ENCODE measurements at places on chromosomes 7 and 10. TPM values are rescaled to one million over a fixed set of nuclear protein-coding genes. Genes with fewer than 3 reads are reported as not detected.
A peak's percentile ranks its signal among the peaks of the same experiment; 100 is the strongest.

PNLIPRP3 gene
- 0.20 TPM for total RNA-seq

CTAGE8 gene
- total RNA-seq: 4.9 TPM

GRCh38 chr7:128879461-128879938 lies 16.8 kb downstream of the ATP6V1F start:
- DNase-seq: peak; percentile 59

DNA sequence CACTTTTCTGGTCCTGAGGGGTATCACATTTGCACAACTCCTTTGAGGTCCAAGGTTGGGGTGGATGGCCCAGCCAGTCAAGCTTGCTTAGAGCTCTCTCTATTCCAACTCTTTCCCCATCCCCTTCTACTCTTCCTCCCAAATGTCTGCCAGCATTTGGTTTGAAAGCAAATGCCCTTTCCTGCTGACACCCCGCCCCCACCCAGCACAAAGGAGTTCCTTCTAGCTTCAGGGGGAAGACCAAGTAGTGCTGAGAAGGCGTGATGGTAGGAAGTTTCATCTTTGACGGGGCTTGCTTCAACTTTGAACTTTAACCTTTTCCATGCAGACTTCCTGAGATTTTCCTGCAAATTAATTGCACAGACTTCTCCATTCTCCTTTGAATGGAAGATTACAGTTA lies 137.5 kb upstream of the TCF7L2 start:
- DNase-seq: no peak

DNA sequence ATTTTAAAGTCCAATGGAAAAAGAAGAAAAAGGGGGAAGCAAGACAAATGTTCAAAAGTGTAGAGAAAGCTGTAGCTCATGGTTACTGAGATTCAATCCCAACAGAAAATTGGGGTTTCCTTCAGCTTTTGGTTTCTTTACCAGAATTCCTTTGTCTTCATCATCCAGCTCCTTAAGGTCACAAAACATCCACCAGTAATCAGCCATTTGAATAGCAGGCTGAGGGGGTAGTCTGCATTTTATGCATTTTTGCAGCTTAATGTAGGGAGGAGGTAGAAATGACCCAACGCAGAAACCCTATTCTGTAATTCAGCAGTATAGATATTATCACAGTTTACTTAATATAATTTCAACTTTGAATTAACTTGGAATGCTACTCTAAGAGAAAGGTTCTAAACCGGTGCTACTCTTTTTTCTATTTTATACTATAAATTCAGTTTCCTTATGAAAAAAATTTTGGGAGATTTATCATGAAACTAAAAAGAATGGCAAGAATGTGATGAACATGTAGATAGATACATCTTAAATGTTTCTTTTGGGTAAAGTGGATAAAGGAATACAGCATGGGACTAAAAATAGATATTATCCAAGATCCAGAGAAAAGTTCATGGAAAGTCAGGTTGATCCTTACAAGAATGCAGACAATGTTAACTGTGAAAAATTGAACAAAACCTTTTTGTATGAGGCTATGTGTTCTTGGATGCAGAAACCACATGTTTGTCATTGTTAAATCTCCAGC lies 596.9 kb downstream of the PHTF2 start:
- DNase-seq: no peak

AOAH gene
- 20.8 TPM for total RNA-seq

DNA sequence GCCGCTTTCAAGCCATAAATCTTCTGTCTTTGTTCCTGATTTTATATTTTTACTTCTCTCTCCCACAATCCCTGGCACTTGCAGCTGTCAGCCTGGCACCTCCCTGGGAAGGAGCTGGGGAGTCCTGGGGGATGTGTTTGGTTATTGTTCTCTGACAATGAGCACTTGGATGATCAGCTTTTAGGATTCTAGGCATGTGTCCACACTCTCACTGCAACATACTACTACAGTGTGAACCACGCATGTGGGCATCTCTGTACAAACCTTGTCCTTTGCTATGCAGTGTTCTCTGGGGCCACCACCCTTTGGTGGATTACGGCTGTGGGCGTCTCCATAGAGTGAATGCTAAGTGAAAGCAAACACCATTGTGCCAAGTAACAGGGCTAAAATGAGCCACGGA lies 168.4 kb upstream of the KMT2E start:
- no peak for DNase-seq

- no peak for DNase-seq
These were observed 8.6 kb downstream of the AOC1 start for GRCh38 chr7:150860978-150861295.

SLC13A1 gene
- total RNA-seq: not detected

- no peak for DNase-seq
These were observed 159.5 kb upstream of the AGR3 start for GRCh38 chr7:17041324-17041723.

AKR1C4 gene
- not detected for total RNA-seq

ZNF273 gene
- 2.3 TPM for total RNA-seq

GRCh38 chr10:6737080-6737641 lies 157.1 kb upstream of the PRKCQ start:
- DNase-seq: no peak

- peak; percentile 52 for DNase-seq
These were observed 48.7 kb downstream of the CAMK2B start for GRCh38 chr7:44276571-44277221.

EGFR gene
- total RNA-seq: 78.3 TPM

GRCh38 chr10:118238573-118239235 lies 103.4 kb downstream of the FAM204A start:
- DNase-seq: no peak

GRCh38 chr7:2151237-2151636 lies 81.5 kb downstream of the MAD1L1 start:
- no peak for DNase-seq

- no peak for DNase-seq
These were observed 478.0 kb downstream of the GRID1 start for GRCh38 chr10:85888559-85888958.

PRKRIP1 gene
- total RNA-seq: 21.9 TPM

DNA sequence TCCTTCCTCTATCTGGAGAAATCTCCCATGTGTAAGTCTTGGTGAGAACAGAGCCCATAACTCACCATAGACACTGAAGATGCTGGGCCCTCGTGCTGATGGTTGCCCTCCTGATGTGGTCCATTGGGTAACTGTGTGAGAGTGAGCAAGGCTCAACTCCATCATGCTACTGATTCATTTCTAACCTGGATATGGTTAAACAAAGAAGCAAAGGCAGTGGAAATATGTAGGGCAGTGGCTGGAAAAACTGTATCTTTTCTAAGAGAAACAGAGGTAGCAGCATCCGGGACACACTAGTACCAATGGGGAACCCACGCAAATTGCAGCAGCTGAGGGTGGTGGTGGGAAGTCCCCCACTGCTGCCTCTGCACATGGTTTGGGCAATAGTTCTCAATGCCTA lies 221.7 kb downstream of the KLF6 start:
- DNase-seq: no peak

GRCh38 chr10:4656576-4657194 lies 169.3 kb upstream of the AKR1E2 start:
- no peak for DNase-seq

UNCX gene
- total RNA-seq: not detected

GRCh38 chr7:132536654-132537395 lies 39.4 kb downstream of the PLXNA4 start:
- DNase-seq: no peak

DNA sequence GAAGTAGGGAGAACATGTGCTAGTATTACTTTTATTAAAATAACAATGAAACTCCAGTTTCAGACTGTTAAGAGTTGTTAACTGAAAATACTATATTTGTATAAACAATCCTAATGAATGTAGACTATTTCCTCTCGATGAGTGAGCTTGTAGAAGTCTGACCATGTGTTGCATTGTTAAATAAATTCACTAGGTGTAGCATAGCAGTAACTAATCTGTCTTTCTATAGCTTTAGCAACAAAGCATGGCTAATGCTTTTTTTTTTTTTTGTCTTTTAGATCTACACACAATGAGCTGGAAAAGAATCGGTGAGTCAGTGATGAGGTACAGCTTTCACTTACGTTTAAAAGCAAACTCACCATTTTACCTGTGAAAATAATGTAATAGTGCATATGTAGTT lies 37.1 kb downstream of the MXI1 start:
- DNase-seq: no peak

RSPH10B gene
- total RNA-seq: not detected

SPDYE6 gene
- total RNA-seq: not detected

BAZ1B gene
- total RNA-seq: 55.7 TPM
